Fibroblast of skin of right quadriceps (primary cell): ENCODE measurements at places on chromosomes 12 and 14.
A peak's percentile ranks its signal among the peaks of the same experiment; 100 is the strongest.

DNA sequence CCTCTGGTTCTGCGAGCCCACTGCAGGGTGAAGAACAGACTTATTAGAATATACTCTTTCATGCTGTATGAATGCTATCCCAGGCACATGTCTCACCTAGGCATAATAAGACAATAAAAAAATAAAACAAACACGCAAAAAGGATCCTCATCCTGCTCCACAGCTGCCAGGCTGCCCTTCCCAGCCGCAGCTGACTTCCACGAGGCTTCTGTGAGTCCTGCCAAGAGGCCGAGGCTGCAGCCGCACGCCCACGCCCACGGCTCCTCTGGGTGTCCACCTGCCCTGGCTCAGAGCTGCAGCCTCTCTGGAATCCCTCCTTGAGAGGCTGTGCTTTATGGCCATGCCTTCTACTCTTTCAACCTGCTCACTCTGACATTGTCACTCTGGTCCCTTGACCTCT lies 6.9 kb downstream of the SMIM41 start:
- no peak for DNase-seq

- DNase-seq, result no peak
Measured at GRCh38 chr12:128637642-128638606, 185.8 kb downstream of the SLC15A4 start.

DNA sequence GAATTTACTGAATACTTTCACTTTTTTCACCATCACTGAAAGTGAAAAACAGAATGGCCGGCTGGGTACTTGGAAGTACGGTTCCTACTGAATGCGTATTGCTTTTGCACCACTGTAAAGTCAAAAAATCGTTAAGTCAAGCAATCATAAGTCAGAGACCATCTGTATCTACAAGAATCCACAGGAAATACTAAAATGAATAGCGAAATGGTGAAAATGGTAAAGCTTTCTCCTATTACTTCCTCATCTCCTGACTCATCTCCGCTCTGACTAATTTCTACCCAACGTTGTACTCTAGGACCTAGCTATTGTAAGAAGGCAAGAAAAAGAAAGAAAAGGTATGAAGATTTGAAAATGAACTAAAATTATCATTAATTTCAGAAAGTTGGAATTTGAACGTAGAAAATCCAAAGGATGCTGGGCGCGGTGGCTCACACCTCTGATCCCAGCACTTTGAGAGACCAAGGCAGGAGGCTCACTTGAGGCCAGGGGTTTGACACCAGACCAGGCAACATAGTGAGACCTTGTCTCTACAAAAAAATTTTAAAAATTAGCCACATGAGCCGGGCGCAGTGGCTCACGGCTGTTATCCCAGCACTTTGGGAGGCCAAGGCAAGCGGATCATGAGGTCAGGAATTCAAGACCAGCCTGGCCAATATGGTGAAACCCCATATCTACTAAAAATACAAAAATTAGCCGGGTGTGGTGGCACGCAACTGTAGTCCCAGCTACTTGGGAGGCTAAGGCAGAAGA lies 5.3 kb upstream of the CDCA4 start:
- peak; percentile 77 for DNase-seq

- no peak for DNase-seq
Measured at GRCh38 chr14:24605435-24606190, 3.9 kb downstream of the GZMH start.

GRCh38 chr12:75814851-75815754 lies 216.5 kb downstream of the PHLDA1 start:
- peak; percentile 94 for DNase-seq

GRCh38 chr12:125836647-125837046 lies 771.4 kb downstream of the AACS start:
- no peak for DNase-seq

GRCh38 chr14:68328509-68328908 lies 464.4 kb downstream of the ZFP36L1 start:
- no peak for DNase-seq

DNA sequence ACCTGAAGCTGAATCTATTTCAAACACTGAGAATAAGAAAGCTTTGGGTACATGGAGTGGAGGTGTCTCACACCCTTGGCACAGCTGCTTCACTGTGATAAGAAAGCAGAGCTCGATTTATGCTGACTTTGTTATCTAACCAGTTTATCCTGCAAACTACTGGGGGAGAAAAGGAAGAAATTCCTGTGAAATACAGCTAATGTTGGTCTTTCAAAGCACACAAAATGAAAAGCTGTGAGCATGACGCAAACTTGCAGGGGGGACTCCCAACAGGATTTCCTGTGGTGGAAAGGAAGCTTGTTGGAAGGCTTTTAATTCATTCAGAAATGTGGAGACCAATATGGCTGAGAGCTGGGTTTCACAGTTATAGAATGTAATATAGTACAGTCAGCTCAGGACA lies 53.4 kb downstream of the SRGAP1 start:
- peak; percentile 57 for DNase-seq

DNA sequence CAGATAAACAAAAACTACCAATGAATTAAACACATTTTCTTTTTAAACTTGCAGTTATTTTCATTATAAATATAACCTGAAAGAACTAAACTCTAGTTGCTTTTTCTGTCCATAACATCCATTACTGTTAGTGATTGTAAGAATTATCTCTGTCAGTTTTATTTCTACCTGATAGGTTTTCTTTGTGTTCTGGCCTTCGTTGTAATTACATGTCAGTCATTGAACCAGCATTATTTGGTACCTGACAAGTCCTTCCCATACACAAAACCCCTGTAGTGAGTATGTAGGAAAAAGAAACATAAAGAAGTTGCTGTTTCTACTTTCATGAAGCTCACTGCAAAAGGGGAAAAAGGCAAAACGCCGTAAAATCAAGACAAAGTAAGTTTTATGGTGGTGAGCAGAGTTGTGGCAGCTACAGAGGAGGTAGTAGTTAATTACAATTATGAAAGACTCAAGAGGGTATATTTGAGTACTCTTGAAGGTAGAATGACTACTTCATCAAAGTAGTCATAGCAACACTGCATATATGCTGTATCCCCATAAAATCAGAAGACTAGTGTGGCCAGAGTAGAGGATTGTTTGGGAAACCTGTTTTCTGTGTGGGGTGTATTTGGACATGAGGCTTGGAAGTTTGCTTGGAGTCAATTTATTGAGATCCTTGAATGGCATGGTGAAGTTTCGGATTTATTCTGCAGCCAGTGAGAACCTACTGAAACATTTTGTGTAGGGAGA lies 102.8 kb downstream of the SLC5A8 start:
- no peak for DNase-seq

GRCh38 chr14:41378526-41378925 lies 228.2 kb upstream of the LRFN5 start:
- DNase-seq, result no peak
